T follicular helper cell (primary cell): ENCODE measurements at places on chromosomes 1 and 21.

- no peak for DNase-seq
Observed at GRCh38 chr1:64579767-64580166, 109.8 kb downstream of the CACHD1 start.

DNA sequence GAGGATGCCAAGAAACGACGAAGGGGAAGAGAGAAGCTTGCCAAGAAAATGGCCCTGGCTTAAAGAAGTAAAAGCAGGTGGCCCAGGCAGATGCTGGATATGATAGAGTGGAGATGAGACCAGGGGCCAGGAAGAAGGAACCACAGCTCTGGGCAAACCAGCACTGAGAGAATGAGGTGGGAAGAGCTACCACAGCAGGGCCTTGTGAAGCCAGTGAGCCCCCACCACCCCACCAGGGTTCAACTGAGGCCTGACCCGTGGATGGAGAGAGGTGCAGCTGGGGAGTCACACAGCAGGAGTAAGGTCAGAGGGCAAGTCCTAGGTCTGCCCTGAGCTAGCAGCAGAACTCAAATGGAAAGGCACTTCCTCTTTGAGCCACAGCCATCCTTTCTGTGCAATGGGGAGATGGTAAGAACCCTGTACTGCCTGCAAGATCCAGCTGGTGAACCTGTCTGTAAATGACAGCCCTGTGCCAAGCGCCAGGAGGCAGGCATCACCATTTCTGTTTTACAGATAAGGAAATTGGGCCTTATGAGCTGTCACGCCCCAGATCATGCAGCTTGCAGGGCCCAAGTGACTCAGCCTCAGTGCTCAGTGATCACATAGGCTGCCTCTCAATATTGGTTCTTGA is 8.5 kb downstream of the SH3BGRL3 start:
- peak; percentile 39 for DNase-seq

DNA sequence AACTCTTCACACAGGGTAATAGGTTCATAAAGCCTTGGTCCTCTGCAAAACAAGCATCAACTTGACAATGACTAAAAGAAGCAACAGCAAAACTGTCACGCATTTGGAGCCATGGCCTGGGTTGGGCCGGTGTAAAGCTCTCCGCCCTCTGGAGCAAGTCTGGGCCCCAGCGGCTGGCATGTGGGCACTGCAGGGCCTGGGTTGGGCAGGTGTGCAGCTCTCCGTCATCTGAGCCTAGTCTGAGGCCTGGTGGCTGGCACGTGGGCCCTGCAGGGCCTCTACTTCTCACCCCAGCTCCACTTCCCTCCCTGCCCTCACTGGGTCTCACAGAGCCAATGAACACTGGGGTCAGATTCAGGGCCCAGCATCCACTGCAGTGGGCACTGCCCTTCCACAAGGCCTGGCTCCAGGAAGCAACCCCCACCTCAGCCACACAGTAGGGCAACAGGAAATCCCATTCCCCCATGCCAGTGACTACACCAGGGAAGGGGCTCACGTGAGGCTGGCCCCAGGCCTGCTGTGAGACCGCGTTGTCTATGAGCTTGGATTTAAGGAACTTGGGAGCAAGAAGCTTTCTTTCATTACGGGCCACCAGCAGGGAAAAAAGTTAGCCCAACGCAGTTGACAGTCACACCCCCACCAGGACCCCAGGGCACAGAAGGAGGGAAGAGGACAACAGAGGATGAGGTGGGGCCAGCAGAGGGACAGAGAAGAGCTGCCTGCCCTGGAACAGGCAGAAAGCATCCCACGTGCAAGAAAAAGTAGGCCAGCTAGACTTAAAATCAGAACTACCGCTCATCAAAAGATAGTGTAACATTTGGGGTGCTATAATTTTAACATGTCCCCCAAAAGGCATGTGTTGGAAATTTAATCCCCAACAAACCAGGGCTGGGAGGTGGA is 52.7 kb downstream of the NPHP4 start:
- no peak for DNase-seq

DNA sequence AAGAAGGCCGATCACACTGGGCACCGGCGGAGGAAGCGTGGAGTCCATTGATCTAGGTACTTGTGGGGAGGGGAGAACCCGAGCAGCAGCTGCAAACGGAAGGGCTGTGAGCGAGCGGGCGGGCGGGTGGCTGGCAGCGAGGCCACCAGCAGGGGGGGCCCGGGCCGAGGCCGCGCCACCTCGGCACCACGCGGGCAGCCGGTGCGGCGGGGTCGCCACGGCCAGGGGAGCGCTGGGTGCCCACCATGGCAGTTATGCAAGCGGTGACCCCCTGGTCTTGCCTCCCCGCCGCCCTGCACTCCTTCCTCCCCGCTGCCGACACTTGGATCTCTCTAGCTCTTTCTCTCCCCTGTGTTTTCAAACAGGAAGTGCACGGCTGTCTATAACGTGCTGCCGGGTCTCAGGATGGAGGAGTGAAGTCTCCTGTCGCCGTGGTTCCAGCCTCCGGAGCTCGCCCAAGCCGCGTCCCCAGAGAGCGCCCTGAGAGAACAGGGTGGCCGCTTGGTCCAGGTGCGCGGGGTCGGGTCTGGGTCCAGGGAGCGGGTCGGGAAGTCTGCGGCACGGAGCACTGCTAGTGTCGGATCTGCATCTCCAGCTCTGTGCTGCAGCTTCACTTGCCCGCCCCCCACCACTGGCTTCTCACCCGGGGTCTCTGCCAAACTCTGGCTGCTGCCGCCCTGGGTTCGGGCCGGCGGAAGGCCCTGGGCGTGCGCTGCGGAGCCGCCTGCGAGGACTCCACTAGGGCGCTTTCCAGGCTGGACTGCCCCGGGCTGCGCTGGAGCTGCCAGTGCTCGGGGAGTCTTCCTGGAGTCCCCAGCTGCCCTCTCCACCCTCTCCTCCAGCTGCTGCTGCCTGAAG is 22.7 kb downstream of the LRRC8D start:
- peak; percentile 62 for DNase-seq

- DNase-seq, result no peak
Observed at GRCh38 chr1:73813236-73813635, 384.7 kb downstream of the LRRIQ3 start.

DNA sequence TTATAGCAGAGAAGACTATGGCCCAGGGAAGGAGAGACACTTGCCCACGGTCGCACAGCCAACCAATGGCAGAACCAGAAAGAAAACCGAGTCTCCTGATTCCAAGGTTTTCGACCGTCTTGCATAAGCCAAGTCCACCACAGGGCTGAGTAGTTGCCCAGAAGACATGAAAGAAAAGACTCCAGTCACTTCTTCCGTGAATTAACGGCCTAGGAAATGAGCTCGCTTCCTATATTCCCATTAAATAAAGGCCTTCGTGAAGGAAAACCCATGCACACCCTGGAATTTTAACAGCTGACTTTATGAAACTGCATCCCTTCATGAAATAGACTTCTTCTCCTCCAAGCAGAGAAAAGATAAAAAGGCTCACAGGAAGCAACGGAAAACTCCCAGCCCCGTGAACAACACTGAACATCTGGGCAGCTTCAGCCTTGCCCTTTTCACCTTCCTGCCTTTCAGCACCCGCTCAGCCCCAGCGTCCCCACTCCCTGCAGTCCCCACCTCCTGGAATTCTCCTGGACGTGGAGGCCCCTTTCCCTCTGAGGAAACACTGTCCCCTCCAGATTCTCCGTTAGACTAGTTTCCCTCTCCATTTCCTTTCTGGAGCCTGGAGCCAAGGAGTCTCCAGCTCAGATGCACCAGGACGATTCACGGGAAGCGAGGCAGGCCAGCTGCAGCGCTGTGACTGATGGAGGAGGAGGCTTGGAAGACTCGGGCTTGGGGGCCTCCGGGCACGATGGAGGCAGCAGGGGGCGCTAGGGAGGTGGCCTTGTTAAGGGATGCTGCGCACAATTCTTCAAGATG is 2.7 kb upstream of the MYOC start:
- peak; percentile 29 for DNase-seq

- DNase-seq, result no peak
Observed at GRCh38 chr1:84297546-84298244, 3.8 kb upstream of the SAMD13 start.

GRCh38 chr1:43945674-43946235 is 995 bp upstream of the IPO13 start:
- no peak for DNase-seq

DNA sequence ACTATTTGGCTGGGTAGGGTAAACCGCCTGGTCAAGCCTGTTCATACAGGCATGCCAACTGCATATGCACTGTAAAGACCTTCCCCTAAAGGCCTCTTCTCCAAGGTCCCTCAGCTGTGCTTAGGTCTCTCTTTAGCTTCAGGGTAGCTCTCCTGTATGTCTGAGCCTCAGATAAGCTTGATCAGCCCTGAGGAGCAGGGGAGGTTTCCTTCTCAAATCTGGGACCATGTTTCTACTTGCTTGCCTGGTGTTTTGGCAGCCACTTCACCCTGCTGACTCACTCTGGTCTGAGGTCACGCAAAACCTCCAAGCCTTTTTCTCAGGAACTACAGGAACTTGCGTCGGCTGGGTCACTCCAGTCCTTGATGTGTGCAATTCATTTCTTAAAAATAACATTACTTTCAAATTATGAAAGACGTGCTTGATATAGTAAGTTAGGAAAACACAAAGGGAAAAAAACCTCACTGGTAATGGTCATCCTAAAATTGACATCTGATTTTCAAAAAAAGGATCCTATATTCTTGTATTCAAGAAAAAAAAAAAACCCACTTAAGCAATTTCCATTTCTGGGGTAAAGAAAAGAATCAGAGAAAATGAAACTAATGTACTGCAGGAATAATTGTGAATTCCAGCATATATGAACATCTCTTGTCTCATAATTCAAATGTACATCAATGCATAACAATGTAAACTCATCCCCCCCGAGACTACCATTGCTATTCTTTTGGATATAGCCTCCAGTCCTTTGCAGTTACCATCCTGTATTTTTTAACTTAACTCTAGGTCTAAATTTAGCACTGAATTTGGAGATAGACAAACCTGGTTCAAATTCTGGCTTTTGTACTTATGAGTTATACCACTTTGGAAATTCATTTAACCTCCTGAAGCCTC is 24.8 kb upstream of the RNF19B start:
- DNase-seq, result no peak

- DNase-seq, result no peak
Observed at GRCh38 chr1:29722598-29722997, 486.3 kb downstream of the PTPRU start.

- no peak for DNase-seq
Observed at GRCh38 chr1:193448682-193449461, 262.5 kb upstream of the B3GALT2 start.

- DNase-seq, result no peak
Observed at GRCh38 chr1:243946946-243947345, 96.9 kb upstream of the AKT3 start.

DNA sequence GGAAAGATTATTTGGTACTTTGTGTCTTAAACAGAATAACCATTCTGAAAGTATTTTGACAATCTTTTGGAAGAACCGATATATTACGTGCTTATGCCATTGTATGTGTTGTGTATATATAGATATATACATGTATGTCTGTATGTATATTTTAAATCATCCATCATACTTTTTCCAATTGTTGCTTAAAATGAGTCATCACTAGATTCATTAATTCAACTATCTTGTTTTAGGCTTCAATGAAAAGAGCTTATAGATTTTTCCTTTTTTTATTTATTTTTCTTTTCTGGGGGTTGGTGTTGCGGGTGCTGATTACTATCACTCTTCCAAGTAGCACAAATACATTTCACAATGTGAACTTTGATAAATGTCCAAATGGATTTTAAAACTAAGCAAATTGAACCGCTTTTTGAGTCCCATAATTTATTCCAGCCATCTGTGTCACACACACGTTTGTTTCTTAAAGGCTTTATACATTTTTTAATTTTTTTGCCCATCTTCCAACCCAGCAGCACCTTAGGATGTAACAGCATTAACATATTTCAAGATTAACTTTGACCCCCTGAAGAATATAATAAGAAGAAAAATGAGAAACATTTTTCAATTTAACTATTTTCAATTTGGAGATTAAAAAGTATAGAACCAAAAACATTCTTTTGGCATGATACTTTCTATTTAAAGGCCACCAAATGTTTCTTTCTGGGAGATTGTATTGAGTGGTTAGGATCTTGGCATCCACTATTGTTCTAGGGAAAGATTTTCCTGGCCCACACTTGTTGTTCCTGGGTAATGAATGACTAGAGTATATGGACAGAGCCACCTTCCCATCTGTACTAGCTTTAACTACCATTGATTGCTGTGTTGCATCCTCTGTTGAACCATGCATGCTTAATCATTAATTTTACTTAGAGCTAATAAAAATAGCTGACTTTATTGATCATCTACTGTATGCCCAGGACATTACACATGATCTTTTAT is 9.3 kb upstream of the DPYD start:
- DNase-seq, result no peak

DNA sequence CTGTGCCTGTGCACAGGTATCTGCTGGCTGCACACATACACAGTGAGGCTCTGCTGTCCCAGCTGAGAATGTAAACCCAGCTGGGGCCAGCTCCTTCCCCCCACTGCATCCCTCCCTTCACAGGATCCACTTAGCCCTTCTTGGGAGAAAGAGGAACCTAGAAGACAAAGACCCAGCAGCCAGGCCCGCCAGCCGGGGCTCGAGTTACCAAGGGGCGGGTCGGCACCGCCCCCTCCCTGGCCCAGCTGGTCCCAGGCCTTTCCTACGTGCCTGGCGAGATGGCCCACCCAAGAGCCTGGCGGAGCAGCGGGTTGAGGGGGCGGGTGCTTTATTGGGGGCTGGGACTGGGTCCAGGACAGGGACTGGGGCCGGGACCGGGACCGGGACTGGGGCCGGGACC is 2.1 kb downstream of the SH3BGRL3 start:
- no peak for DNase-seq

GRCh38 chr1:4825800-4826450 is 171.5 kb downstream of the AJAP1 start:
- DNase-seq, result no peak

GRCh38 chr1:246398126-246398813 is 108.8 kb downstream of the SMYD3 start:
- no peak for DNase-seq

DNA sequence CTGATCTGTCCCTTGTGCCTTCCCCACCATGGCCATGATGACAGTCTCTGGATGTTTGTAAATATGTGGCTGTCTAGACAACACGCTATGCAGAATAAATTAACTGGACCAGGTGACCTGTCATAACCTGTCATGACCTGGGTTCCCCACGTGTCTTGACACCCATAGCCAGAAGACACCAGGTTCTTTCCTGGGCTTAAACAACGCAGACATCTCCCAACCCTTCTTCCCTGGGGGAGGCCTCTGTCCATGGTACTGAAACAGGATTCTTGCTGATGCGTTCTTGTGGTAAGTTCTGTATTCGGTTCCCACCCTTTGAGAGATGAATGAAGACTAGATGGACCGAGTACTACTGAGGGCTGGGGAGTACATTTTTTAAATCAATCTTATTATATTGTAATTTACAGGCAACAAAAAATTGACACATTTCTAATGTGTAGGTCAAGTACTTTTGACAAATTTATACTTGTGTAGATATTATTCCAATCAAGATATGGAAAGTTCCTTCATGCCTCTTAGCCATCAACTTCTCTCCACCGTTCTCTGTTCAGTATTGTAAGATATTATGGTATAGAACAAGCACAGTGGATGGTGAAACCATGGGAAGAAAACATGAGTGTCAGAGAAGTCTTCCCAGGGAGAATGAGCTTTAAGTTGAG is 738.8 kb downstream of the PTPRU start:
- no peak for DNase-seq

DNA sequence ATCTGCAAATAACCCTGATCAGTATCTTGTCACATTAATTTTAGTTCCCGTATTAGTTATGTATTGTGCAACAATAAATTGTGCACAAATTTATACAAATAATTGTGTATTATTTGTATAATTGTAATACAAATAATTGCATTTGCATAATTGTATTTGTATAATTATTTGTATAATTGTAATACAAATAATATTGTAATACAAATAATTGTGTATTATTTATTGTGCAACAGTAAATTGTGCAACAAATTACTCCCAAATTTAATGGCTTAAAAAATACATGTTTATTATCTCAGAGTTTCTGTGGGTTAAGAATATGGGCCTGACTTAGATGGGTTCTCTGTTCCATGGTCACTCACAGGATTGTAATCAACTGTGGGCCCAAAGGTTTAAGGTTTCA is 86.2 kb upstream of the SAMSN1 start:
- DNase-seq, result no peak
